AG08395 (cell line): ENCODE measurements at places on chromosomes 1 and 21.

DNA sequence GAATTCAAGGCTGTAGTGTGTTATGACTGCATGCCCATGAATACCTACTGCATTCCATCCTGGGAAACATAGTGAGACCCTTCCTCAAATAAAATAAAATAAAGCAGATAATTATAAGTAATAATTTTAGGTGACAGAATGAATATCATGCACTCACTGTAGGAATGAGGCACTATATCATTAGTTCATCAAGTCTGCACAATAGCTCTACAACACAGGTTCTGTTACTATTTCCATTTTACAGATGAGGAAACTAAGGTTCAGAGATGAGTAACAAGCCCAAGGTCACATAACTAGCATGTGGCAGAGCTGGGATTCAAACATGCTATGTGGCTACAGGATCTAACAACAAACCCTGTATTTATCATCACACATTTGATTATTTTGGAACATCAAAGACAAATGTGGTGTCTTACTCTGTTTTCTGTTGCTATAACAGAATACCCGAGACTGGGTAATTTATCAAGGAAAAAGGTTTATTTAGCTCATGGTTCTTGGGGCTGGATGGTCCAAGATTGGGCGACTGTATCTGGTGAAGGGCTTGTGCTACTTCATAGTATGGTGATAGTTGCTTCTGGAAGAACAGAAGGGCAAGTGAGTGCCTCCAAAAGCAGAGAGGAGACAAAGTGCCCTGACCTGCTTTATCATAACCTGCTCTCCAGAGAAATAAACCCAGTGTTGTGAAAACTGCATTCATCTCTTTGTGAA, 4.8 kb upstream of the ZNF691 start:
- DNase-seq, result no peak

DNA sequence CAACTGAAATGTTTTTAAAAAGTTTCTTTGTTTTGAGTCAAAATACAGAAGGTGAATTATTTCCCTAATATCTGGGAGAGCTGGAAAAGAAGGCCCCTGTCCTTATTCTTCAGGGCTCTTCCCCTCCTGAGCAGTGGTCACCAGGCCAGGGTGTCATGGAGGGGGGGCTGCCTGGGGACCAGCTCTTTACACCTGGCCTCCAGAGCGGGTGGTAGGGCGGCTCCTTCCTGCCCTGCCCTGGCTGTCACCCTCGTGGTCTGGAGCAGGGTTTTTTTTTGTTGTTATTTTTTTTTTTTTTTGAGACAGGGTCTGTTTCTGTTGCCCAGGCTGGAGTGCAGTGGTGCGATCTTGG, 6.6 kb downstream of the SKI start:
- no peak for DNase-seq

GRCh38 chr1:54998677-54999076, at the start of gene BSND:
Gene BSND (plus strand): TSS chr1:54998933. CDS start chr1:54999187, 254 bp downstream.
- DNase-seq, result no peak

DNA sequence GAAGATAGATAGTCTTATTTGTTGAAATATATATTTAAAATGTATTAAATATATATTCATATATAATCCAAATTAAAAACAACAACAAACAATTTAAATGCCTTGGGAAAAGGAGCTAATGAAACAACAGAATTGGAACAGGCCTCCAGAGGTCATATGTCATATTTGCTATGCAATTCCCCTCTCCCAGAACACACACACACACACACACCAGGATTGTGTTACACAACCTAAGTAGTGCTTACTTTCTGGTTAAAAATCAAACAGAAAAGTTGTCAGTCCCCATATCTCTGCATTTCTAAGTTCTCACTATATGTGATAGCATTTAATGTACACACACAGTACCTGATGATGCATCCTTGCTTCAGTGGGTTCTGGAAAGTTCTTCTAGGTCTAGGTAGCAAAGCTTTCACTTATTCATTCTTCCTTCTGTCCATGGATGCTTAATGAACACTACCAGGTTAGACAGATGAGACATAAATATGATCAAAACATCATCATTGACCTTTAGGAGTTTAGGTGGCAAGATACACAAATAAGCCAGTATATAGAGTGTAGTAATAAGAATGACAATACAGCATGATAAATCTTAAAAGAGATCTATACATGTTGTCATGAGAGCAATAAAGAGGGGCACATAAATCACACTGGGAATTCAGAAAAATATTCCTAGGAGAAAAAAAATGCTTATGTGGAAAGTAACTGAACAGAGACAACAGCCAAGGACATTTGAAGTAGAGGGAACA, 662.8 kb downstream of the PTPRC start:
- no peak for DNase-seq

DNA sequence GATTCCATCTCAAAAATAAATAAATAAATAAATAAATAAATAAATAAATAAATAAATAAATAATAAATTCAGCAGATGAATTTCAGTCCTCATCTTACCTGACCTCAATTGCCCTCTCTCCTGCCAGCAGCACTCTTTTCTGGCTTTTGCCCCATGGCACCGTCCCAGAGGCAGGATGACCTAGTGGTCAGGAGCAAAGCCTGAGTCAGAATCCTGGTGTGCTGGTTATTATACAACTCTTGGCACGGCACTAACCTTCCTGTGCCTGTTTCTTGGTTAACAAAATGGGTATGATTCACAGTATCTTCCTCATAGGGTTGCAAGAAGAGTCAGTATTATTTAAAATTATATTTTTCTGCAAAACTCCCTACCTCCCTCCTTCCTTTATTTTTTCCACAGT, 43.0 kb downstream of the NKAIN1 start:
- DNase-seq, result peak; percentile 78

- DNase-seq, result no peak
Observed at GRCh38 chr1:222653178-222653827, 35.4 kb downstream of the MIA3 start.

GRCh38 chr21:42981214-42981523, 6.8 kb downstream of the PKNOX1 start:
- DNase-seq, result no peak

- no peak for DNase-seq
Observed at GRCh38 chr21:21730512-21730911, 732.3 kb downstream of the NCAM2 start.

- DNase-seq, result no peak
Observed at GRCh38 chr1:151668090-151668489, 48.5 kb downstream of the CELF3 start.

GRCh38 chr1:168550971-168551370, 7.2 kb upstream of the XCL2 start:
- DNase-seq, result no peak

GRCh38 chr1:154536570-154536969, 21.9 kb downstream of the UBE2Q1 start:
- peak; percentile 42 for DNase-seq

GRCh38 chr21:39533545-39534380, 79.0 kb upstream of the B3GALT5 start:
- no peak for DNase-seq

GRCh38 chr1:224730540-224730939, 114.4 kb downstream of the CNIH3 start:
- DNase-seq, result no peak

DNA sequence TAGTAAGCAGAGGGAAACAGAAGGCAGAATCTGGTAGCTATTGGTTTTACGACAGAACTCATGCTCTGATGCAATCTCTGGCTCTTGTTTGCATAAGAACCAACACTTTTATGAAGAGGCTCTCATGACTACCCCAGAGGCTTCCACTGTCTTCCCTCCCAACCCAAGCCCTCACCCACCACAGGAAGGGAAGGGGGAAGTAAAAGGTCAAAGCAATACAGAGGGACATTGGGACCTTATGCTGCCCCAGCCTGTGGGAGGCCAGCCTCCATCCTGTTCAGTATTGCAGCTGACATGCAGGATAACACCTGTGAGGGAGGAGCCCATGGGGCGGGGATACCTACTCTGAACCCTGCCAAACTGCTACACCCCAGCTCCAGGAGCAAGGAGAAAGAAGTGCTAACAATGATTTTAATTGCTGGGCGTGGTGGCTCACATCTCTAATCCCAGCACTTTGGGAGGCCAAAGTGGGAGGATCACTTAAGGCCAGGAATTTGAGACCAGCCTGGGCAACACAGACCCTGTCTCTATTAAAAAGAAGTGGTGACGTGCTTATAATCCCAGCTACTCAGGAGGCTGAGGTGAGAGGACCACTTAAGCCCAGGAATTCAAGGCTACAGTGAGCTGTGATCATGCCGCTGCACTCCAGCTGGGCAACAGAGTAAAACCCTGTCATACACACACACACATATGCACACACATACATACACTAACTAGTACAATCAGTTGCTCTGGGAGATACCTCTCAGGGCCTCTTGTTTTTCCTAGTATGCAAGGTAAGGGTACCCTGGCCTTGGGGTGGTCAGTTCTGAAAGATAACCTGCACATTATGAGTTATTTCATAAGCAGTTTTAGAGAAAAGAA, 9.5 kb downstream of the MR1 start:
- DNase-seq, result no peak

DNA sequence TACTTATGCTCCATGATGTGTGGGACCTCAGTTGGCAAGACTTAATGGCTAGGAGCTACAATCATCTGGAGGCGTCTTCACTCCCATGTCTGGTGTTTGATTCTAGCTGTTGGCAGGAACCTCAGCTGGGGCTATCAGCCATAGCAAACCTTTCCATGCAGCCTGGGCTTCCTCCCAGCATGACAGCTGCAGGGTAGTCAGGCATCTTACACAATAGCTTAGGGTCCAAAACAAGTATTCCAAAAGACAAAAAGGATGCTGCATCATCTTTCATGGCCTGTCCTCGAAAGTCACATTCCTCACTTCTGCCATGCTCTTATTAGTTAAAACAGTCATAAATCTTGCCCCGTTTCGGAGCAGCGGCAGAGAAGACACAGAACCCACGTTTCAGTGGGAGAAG, 90.9 kb downstream of the LRRC8C start:
- DNase-seq, result peak; percentile 55

DNA sequence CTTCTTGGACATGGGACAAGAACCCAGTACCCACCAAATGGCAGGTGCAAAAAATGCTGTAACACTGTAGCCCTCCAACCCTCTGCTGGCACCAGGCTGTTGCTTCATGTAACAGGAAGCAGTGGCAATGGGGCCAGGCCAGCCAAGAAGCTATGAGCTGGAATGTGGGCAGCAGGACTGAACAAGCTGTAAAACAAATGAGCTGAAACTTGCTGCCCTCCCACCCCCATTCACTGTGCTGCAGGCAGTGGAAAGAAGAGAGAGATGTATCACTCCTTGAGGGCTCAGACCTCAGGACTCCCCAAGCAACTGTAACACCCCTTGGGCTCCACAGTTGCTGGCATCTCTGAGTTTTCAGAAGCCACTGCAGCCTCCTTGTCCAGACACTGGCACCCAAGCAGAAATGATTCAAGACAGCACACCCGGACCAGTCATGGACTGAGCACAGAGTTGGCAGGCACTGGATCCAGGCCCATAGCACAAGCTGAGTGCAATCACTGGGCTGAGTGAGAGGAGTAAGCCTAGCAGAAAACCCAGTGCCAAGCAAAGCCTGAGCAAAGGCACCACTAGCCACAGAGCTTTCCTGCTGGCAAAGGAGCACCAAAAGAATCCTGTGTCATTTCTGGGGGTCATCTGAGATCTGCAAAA, 321.4 kb upstream of the CXADR start:
- DNase-seq, result no peak

GRCh38 chr1:33863779-33864178, at the start of gene HMGB4:
Gene HMGB4 (plus strand): TSS chr1:33864079. CDS start chr1:33864192, 113 bp downstream.
- no peak for DNase-seq

GRCh38 chr1:155454096-155454495, 108.5 kb downstream of the ASH1L start:
- no peak for DNase-seq

DNA sequence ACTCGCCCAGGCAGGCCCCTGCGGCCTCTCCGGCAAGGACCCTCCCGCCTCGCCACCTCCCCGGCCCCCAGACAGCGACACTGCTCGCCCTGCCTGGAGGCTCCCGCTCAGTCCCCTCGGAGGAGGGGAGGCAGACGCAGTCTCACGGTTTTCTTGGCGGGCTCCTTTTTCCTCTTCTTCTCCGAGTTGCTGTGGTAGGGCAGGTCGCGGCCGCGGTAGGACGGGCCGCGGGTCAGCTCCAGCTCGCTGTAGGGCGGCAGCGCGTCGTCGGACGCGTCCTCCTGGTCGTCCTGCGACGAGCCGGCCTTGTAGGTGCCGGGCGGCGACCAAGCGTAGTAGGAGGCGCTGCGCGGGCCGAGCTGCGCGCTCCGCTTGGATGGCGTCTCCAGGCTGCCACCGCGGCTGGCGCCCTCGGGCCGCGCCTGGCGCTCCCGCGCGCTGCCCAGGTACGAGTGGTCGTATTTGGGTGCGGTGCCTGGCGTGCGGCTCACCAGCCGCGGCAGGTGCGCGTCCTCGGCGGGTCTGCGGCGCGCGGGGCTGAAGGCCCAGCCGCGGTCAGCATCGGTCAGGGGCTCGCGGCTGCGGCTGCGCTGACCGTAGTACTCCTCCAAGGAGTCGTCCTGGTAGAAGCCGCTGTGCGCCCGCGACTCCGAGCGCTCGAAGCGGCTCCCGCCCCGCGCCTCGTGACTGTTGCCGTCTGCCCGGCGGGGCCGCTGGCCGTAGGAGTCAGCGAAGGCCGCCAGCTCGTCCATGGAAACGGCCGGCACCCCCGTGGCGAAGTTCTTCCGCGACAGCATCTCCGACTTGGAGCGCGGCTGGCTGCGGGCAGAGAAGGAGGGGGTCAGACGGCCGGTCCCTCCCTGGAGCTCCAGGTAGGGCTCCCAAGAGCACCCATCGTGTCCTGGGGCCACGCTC, 44.8 kb upstream of the TADA1 start:
- DNase-seq, result peak; percentile 17

DNA sequence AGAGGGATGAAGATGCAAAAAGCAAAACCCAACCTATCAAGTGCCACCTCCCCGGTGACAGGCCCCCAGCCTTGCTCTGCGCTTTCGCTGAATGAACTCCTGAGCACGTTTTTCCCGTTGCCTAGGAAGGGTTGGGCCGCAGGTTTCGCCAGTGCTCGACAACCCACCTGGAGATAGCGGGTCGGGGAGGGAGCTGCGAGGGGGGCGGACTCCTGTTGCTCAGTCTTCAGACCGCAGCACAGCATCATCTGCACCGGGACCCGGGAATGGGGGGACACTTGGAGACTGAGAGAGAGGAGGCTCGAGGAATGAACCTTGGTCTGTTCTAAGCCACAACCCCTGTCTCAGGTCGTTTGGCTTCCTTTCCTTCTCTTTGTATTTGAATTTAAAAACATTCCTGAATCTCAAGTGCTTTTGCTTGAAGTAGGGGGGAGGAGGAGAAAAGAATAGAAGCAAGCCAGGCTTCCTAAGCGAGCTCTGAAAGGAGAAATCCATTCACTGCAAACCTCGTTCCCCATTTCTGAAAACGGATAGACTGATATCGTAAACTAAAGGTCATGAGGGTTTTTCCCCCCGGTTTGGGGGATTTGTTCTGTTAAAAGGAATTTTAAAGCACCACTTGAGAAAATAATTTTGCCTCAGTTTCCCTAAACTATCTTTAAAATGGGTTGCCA, 1.2 kb downstream of the AK5 start:
- DNase-seq, result peak; percentile 17

DNA sequence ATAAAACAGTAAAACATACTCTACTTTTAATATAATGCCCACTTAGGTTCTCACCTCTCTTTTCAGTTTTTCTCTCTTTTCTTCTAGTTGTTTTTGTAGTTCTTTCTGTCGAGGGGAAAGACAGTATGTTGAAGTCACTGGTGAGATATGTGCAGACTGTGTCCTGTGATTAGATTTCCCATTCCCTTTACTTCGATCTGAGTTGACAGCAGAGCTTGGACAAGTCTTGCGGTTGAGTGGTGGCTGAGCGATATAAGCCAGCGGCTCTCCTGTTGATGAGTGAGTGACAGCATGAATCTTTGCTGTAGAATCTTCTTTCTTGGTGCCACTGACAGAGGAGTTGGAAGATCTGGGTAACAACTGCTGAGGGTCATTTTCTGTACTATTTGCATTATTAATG, 6.0 kb downstream of the CCDC181 start:
- no peak for DNase-seq
